ENCODE measurements at places on chromosomes 3 and 15.

DNA sequence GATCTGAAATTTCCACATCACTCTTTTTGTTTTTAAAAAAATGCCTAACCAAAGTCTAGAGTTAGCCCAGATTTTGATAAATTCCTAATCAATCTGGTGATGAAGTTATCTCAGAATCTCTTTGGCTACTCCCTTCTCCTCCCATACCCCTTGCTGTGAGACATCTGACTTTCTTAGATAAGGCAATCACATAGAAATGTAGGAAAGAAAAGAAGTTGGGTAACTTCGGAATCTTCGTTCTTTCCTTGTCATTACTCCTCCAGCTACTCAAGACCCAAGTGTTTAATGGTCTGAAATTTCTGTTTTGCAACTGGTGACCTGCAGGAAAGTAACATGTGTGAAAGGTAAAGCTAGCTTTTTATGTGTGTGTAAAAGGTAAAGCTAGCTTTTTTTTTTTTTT is 37.8 kb downstream of the MYL3 start:
- no peak for DNase-seq

DNA sequence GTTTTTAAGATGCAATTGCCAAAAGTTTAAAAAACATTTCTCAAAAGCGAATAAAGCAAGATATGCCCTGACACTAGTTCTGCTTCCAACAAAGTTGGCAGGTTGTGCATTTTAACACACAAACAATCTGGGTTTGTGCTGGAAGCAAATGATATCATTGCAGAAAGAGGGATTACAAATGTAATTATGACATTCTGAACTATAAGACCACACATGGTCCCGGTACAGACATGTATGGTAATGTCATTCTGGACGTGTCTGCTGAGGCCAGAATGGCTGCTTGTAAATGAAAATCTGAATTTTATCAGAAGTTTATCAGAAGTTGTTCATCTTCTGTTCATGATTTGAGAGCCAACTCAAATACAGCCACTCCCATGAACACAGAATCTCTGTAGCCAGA is 10.7 kb downstream of the TMC3 start:
- no peak for DNase-seq

- no peak for DNase-seq
Observed at GRCh38 chr3:124288996-124289395, 297.1 kb upstream of the ROPN1 start.

DNA sequence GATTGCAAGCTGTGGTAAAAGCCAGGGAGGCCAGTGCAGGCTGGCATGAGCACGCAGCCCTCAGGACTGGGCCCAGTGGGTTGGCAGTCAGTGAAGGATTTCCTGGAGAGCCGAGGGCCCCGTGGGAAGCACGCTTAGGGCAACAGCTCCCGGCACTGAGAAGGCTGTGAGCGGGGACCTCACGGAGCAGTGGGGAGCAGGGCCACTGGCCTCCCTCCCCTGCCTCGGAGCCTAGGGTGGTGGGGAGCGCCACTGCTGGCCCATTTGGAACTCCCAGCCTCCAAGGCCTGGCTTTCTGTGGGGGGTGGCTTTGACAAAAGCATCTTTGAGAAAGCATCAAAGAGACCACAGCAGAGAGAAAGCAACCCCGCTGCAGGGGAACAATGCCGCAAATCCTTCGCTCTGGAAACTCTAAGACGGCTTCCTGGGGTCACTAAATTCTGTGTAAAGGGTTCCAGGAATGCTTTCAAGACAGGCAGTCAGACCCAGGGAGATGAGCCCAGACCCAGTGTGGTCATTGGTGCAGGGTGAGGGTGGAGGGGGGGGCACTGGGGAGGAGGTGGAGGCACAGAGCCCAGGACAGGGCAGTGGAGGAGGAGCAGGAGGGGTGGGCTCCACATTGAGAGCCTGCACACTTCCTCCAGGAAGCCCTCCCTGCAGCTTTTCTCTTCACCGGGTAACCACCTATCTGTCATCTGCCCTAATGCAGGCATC is 9.5 kb upstream of the APBA2 start:
- DNase-seq, result no peak

DNA sequence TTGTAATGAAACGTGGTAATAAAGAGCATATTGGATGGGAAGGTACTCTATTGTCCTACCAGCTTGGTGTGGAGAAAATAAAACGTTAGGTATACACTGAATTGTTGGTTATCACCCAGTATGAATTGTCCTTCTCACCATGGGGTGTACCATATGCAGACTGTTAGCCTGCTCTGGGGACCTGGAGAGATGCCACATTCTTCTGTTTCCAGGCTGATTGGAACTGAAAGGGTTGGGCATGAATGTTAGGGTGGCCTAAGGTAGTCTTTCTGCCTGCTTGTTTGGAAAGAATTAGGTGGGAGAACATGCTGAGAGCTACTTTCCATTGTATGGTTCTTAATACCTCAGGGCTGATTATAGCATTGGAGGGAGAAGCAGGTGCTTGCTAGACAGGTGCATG is 340.6 kb downstream of the PTPRG start:
- DNase-seq, result no peak

DNA sequence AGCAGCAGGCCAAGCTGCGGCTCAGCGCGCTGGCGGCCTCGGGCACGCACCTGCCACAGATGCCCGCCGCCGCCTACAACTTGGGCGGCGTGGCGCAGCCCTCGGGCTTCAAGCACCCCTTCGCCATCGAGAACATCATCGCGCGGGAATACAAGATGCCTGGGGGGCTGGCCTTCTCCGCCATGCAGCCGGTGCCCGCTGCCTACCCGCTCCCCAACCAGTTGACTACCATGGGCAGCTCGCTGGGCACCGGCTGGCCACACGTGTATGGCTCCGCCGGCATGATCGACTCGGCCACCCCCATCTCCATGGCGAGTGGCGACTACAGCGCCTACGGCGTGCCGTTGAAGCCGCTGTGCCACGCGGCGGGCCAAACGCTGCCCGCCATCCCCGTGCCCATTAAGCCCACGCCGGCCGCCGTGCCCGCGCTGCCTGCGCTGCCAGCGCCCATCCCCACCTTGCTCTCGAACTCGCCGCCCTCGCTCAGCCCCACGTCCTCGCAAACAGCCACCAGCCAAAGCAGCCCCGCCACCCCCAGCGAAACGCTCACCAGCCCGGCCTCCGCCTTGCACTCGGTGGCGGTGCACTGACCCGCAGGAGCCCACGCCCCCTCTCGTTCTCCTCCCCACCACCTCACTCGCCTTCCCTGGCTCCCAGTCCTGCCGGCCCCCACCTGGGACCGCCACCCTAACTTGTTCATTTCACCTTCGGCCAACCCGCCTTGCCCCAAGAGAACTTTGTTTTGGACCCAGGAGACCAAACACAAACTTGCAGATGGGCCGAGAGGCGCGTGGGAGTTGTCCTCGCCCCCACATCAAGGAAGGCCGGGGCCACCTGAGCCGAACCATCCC is 1.5 kb downstream of the FOXB1 start:
- no peak for DNase-seq

- DNase-seq, result no peak
Observed at GRCh38 chr3:124257336-124257864, 265.5 kb upstream of the ROPN1 start.

GRCh38 chr3:183966361-183966791 is 51.3 kb downstream of the ABCC5 start:
- DNase-seq, result no peak

- no peak for DNase-seq
Observed at GRCh38 chr3:45182915-45183871, 37.0 kb upstream of the CDCP1 start.

DNA sequence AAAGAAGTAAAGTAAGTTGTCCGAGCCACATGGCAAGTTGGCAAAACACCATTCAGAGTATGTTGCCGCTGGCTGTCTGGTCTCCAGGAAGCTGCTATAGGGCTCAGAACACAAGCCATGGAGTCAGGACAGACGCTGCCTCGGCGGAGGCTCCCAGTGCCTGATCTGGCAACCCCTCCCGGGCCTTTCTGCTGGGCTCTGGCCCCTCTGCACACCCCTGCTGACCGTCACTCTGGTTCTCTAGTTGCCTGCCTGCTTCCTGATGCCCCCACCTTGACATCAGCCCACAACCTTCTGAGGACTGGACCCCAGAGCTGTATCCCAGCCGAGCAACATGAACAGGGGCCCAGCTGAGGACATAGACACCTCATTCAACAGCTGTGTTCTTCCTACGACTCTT is 39.1 kb downstream of the MGLL start:
- DNase-seq, result no peak

- no peak for DNase-seq
Observed at GRCh38 chr15:39799552-39800011, 16.9 kb upstream of the FSIP1 start.

GRCh38 chr3:141735770-141736465 is 2.2 kb upstream of the RNF7 start:
- DNase-seq, result no peak

DNA sequence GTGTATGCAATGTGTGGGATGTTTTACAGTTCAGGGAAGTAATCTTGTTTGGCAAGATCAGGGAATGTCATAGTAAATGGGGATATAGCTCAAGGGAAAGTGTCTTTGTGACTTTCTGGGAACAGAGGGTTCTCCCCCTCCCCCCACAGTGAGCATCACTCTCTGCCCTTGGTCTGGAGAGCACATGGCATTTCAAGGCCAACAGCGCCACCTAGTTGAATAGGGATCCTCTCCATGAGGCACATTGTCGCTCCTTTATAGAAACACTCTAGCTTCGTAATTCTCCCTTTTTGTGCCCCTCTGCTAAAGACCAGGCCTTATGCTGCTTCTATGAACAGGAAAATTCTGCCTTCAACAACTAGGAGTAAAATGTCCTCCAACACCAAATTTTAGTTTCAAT is 37.1 kb upstream of the ARNT2 start:
- DNase-seq, result peak; percentile 14

DNA sequence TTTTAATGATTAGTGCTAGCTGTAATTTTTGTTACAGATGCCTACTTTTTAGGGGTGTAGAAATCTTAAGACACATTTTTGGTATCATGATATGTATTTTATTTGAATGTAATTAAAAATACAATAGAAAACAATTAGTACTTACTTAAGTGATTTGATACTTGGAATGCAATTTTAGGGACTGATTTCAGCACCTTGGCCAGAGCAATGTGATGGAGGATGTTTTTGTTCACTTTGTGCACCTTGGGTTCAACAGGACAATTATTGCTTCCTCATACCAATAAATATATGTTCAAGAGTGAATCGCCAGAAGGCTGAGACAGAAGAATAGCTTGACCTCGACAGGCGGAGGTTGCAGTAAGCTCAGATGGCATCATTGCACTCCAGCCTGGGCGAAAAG is 22.3 kb downstream of the GMNC start:
- no peak for DNase-seq

GRCh38 chr3:136755192-136755591 is 3.0 kb upstream of the STAG1 start:
- no peak for DNase-seq

GRCh38 chr3:191148131-191148530 is 50.9 kb upstream of the OSTN start:
- no peak for DNase-seq

- peak; percentile 69 for DNase-seq
Observed at GRCh38 chr3:52052831-52053306, 3.5 kb downstream of the DUSP7 start.

DNA sequence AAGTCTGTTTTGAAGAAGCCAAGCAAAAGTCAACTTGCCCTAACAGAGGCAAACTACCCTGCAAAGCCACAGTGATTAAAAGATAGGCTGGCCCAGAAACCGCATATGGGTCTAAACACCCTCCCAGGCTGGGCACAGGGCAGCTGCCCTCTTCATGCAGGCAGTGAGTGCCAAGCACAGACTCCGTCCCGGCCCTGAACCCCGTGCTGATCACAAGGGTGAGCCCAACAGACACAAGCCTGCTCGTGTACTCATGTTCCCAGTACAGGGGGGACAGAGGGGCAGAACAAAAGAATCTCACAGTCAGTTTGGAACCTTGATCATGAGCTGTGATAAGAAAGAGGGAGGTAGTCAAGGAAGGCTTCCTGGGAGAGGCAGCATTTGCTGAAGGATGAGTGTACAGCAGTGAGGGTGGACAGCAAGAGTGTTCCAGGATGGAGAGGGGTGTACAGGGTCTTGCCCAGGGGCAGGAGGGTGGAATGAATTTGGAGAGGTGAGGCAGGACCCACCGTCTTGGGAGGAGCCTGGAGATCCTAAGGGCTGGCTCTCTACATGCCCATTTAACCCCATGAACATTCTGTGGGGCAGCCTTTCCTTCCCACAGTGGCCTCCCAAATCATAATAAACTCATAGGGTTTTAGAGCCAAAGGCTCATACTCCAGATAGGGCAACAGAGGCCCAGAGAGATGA is 43.2 kb upstream of the PRR23E start:
- DNase-seq, result no peak

GRCh38 chr15:100723315-100723801 is 121.0 kb downstream of the ASB7 start:
- no peak for DNase-seq

DNA sequence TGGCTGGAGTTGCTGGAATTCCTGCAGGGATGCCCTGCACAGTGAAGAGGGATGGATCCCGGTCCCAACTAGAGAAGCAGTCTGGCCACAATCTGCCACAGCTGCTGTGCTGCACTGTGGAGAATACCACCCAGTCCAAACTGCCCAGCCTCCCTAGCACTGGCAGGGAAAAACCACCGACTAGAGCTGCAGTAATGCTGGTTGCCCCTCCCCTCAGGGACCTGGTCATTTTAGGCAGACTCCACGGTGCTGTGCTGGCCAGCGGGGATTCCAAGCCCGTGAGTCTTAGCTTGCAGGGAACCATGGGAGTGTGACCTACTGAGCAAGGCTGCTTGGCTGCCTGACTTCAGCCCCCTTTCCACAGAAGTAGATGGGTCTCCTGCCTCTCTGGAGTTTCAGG is 478.0 kb upstream of the ATP11B start:
- DNase-seq, result no peak

DNA sequence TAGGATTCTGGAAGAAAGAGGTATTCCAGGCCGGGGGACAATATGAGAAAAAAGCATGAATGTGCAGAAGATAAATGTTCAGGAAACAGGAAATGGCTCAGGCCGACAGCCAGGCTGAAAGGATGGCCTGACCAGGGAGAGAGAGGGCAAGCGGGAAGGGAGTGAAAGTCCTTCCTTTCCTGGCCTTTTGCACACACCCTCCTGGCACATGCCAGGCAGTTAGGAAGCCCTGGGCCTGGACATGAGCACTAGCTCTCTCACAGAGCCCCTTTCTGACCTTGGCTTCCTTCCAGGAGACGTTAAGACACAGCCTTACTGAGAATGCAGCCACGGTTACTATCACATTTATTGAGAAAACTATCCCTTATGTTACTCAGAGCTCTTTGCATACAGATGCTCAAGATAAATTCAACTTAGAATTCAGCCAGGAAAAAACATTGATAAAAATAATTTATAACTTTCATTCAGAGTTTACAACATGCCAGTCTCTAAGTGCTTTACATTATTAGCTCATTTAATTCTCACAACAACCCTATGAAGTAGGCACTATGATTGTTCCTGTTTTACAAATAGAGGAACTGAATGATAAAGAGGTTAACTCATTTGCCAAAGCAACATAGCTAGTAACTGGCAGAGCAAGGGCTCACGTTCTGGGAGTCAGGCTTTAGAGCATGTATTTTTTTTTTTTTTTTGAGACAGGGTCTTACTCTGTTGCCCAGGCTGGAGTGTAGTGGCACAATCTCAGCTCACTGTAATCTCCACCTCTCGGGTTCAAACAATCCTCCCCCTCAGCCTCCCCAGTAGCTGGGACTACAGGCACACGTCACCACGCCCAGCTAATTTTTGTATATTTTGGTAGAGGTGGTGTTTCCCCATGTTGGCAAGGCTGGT is 39.4 kb upstream of the SMAD3 start:
- DNase-seq, result no peak

GRCh38 chr3:172355836-172356235 is 92.4 kb downstream of the GHSR start:
- DNase-seq, result no peak

Measured in activated CD4-positive, alpha-beta T cell treated with anti-CD3 and anti-CD28 coated beads, Interleukin-2, Interleukin-4, amounts not matched to agents 100 ng/mL and 50 ng/mL, durations not matched to agents 16 hours and 8 hours (primary cell).